ENCODE measurements at places on chromosomes 5 and 9. TPM values are rescaled to one million over a fixed set of nuclear protein-coding genes. Genes with fewer than 3 reads are reported as not detected.

CARD9 gene
- 3.1 TPM for total RNA-seq

PCDHB16 gene
- total RNA-seq, result 0.50 TPM

BHMT gene
- not detected for total RNA-seq

ADAMTSL1 gene
- total RNA-seq, result 128 TPM

TCERG1 gene
- total RNA-seq, result 24.4 TPM

PCDHB15 gene
- total RNA-seq, result 0.91 TPM

PRRX2 gene
- 17.9 TPM for total RNA-seq

SLC27A6 gene
- 0.13 TPM for total RNA-seq

DMRT2 gene
- total RNA-seq, result not detected

FBN2 gene
- 146 TPM for total RNA-seq

FAM163B gene
- total RNA-seq, result 0.39 TPM

FNIP1 gene
- 49.1 TPM for total RNA-seq

VCAN gene
- 2,405 TPM for total RNA-seq

NIPAL4 gene
- 0.07 TPM for total RNA-seq

CFAP77 gene
- total RNA-seq, result 0.13 TPM

ASS1 gene
- total RNA-seq, result 138 TPM

TPPP gene
- 0.43 TPM for total RNA-seq

CCL21 gene
- total RNA-seq, result not detected

SPOCK1 gene
- 305 TPM for total RNA-seq

CXCL14 gene
- 0.26 TPM for total RNA-seq

PCSK5 gene
- total RNA-seq, result 9.9 TPM

SPATA6L gene
- 0.39 TPM for total RNA-seq

CARTPT gene
- total RNA-seq, result not detected

CEP72 gene
- total RNA-seq, result 2.3 TPM

POU5F2 gene
- total RNA-seq, result 1.2 TPM

GFPT2 gene
- total RNA-seq, result 12.2 TPM

KIAA0825 gene
- total RNA-seq, result 3.8 TPM

BAAT gene
- total RNA-seq, result 0.07 TPM

OR1K1 gene
- not detected for total RNA-seq

CDKN2B-AS1 gene
- total RNA-seq, result 1.3 TPM

F2RL1 gene
- total RNA-seq, result 121 TPM

KIF4B gene
- under 0.01 TPM for total RNA-seq

RNF183 gene
- not detected for total RNA-seq

SHOC1 gene
- under 0.01 TPM for total RNA-seq

OR1N1 gene
- total RNA-seq, result not detected

PHF24 gene
- 0.10 TPM for total RNA-seq

SHC3 gene
- total RNA-seq, result 57.2 TPM

MAMDC2 gene
- 4.7 TPM for total RNA-seq

GGTA1 gene
- 0.10 TPM for total RNA-seq

PCDHGA5 gene
- 2.3 TPM for total RNA-seq
